Central memory CD8-positive, alpha-beta T cell (primary cell): ENCODE measurements at places on chromosomes 12 and 14.

DNA sequence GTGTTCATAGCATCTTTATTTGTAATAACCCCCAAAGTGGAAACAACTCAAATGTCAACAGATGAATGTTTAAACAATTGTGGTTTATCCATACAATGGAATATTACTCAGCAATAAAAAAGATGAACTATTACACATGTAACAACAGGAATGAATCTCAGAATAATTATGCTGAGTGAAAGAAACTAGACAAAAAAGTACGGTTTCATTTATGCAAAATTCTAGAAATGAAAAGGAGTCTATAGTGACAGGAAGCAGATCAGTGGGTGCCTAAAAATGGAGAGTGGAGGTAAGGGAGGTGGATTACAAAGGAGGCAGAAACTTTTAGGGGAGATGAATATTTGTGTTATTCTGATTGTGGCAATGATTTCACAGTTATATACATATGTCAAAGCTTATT, 4.8 kb downstream of the PRKCH start:
- DNase-seq, result no peak

DNA sequence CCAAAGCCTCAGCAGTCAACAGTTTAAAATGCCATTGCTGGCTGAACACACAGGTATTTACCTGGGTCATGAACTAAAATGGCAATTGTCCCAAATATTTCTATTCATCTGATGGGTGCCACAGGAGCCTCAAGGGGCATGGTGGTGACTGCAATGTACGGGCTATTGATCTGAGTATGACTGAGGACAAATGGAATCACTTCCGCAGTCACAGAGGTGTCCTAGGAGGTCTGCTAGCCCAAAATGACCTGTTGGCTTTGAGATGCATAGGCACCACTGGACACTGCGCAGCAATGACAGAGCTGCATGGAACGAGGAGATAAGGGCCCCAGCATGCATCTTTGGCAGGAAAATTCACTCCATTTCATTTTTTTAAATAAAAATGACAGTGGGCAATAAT, 474.1 kb upstream of the SOX5 start:
- DNase-seq, result no peak

DNA sequence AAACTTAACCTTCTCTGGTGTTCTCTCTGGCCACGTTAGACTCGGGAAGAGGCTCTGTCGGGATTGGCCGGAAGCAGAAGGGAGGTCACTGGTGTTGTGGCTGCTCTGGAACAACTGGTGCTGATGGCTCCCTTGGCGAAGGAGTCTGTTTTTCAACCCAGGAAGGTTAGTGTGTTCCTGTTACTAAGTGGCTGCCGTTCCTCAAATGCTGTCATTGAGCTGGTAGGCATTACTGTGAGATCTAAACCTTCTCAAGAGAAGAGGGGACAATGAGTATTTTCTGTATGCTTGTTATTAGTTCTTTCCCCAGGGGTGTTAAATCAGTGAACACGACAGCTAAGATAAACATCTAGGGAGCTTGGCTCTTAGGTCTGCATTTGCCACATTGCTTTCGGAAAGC, 18.3 kb downstream of the POP5 start:
- no peak for DNase-seq

- DNase-seq, result no peak
These were observed 2.2 kb downstream of the ZDHHC17 start for GRCh38 chr12:76766161-76766560.

GRCh38 chr12:15939111-15939510, 28.0 kb downstream of the DERA start:
- DNase-seq, result no peak

DNA sequence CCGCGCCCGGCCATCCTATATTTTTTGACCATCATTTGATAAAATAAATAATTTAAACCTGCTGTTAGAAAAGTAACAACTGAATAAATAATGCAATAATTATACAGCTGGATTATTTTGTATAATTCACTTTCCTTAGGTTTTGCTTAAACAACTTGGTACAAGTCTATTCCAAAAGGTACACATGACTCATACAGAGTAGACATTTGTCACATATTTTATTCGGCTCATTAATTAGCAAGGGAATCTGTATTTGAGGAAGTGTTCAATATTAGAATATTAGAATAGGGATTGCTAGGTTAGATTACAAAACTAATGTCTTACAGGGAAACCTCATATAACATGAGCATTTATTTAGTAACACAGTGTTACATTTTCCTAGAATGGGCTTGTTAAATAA, 48.7 kb downstream of the ATP2A2 start:
- DNase-seq, result no peak

- DNase-seq, result no peak
These were observed 7.4 kb downstream of the OAS2 start for GRCh38 chr12:112985642-112986290.

GRCh38 chr14:70027785-70028428, 148.7 kb downstream of the SMOC1 start:
- peak; percentile 28 for DNase-seq

DNA sequence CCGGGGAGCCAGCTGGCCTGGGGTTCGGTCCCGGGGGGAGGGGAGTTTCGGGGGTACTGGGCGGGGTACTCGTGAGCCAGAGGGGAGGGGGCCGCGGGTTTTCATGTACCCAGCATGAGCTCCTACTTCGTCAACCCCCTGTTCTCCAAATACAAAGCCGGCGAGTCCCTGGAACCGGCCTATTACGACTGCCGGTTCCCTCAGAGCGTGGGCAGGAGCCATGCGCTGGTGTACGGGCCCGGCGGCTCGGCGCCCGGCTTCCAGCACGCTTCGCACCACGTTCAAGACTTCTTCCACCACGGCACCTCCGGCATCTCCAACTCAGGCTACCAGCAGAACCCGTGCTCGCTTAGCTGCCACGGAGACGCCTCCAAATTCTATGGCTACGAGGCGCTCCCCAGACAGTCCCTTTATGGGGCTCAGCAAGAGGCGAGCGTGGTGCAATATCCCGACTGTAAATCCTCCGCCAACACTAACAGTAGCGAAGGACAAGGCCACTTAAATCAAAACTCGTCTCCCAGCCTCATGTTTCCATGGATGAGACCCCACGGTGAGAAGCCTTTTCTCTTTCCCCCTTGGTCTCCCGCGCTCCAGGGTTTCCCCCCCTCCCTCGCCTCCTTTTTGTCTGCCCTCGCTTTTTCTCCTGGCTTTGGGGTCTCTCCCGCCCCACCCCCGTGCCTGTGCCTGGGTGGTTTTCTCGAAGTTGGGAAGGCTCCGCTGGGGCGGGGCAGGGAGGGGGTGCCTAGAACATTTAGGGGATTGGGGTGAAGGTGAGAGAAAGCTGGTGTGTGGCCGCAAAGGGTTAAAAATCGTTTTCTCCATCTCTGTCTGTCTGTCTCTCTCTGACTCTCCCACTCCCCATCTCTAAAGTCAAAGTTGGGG, 627 bp downstream of the HOXC8 start:
- no peak for DNase-seq

- DNase-seq, result no peak
These were observed 53.5 kb upstream of the RAP1B start for GRCh38 chr12:68557011-68557730.

DNA sequence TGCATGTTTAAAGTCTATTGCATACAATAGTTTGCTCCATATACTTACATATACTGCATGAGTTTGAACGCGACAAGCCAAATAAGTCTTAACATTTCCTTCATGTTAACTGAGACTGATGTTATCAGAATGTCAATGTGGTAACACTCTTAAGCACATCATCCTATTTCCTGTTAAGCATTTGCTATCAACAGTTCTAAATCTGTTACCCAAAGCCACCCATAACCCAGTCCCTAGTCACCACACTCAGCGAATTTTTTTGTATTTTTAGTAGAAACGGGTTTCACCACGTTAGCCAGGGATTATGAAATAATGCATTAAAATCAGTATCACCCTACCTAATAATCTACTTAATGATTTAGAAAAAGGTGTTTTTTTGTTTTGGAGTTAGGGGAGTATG, 39.4 kb downstream of the HNRNPC start:
- no peak for DNase-seq

DNA sequence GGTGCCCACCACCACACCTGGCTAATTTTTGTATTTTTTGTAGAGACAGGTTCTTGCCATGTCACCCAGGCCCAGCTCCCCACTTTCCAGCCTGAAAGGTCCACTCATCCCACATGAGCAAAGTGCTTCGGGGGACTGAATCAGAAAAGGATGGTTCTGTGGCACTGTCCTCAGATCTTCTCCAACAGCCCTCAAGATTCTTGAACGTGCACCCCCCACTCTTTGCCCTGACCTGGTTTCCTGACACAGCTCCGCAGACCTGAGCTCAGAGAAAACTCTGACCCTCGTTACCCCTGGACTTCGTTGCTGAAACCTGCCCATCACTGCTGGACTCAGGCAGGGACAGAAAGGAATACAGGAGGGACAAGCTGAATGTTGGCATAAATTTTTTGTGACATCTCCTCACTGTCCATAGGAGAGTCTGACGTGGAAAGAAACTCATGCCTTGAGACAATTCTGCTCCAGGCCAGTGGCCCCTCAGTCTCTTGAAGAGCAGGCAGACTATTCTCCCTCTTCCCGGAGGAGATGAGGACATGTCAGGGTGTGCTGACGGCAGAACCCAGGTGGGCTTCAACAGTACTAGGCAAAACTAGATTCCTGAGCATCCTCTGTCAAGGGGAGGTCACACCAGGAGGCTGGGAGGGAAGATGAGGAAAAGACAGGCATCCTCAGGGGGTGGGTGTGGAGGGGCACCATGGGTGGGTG, 149.3 kb downstream of the DPF3 start:
- no peak for DNase-seq

GRCh38 chr14:24388474-24389179, 10.2 kb upstream of the NYNRIN start:
- no peak for DNase-seq

DNA sequence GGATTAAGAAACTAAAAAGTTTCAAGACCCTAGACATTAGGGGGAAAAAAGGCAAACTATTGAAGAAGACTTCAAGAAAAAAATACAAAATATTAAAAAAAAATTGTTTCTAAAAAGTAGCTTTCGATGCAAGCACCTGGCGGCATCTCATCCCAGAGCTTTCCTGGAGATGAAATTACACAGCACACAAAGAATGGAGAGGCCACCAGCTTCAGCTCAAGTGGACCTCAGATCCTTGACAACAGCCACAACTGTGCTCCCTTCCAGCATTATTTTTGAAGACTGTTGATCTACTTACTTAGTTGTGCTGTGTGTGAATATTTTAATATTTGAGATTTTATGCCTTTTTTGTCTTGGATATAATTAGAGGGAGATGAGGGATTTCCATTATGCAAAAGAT, 479.0 kb downstream of the GLT1D1 start:
- no peak for DNase-seq

- DNase-seq, result no peak
These were observed 56.1 kb downstream of the EPS8 start for GRCh38 chr12:15733136-15733535.
